ENCODE measurements at places on chromosomes 1 and 21. TPM values are rescaled to one million over a fixed set of nuclear protein-coding genes. Genes with fewer than 3 reads are reported as not detected.

HORMAD1 gene
- total RNA-seq: 0.51 TPM

MEGF6 gene
- 9.6 TPM for total RNA-seq

DPYD gene
- total RNA-seq: 39.1 TPM

NCMAP gene
- not detected for total RNA-seq

ITGB2 gene
- 801 TPM for total RNA-seq

ASPM gene
- total RNA-seq: 49.0 TPM

PRR9 gene
- total RNA-seq: not detected

PLPP3 gene
- not detected for total RNA-seq

C1orf56 gene
- total RNA-seq: 1.2 TPM

ACBD3 gene
- 28.6 TPM for total RNA-seq

CD1C gene
- total RNA-seq: 0.24 TPM

ZMYND12 gene
- total RNA-seq: not detected

PADI4 gene
- 0.17 TPM for total RNA-seq

GJA9 gene
- total RNA-seq: not detected

SPSB1 gene
- total RNA-seq: 22.8 TPM

CNIH3 gene
- 1.3 TPM for total RNA-seq

LGR6 gene
- total RNA-seq: not detected

NTPCR gene
- 24.5 TPM for total RNA-seq

CLCNKA gene
- total RNA-seq: not detected

FCGR3A gene
- total RNA-seq: not detected

ATP8B2 gene
- 105 TPM for total RNA-seq

TTLL10 gene
- 1.7 TPM for total RNA-seq

MTX1 gene
- 43.5 TPM for total RNA-seq

PALMD gene
- not detected for total RNA-seq

KCNJ15 gene
- total RNA-seq: 0.34 TPM

TDRD5 gene
- total RNA-seq: not detected

ROR1 gene
- total RNA-seq: 0.05 TPM

CFAP141 gene
- not detected for total RNA-seq

SPRR2E gene
- not detected for total RNA-seq

RYR2 gene
- total RNA-seq: not detected

SLC6A9 gene
- total RNA-seq: 4.9 TPM

LCE2B gene
- not detected for total RNA-seq

S100A3 gene
- not detected for total RNA-seq

RAP1A gene
- 242 TPM for total RNA-seq

LRRC47 gene
- total RNA-seq: 43.5 TPM

IL19 gene
- total RNA-seq: not detected

All from T-helper 1 cell treated with Interleukin-12 subunit alpha and Interleukin-12 subunit beta and Interleukin-4 antibody, amounts not matched to agents 30 ng/mL and 1 ng/mL, for 36 hours (primary cell).